ENCODE measurements at places on chromosomes 7 and 10.

DNA sequence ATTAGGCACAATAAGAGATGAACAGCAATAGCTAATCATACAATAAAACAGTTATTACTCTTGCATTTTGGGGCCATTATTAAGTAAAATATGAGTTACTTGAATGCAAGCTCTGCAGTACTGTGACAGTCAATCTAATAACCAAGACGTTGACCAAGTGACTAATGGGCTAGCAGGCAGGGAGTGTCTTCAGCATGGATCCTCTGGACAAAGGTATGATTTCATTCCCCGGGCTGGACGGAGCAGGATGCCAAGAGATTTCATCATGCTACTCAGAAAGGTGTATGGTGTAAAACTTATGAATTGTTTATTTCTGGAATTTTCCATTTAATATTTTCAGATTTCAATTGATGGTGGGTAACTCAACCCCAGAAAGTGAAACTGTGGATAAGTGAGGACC lies 80.9 kb downstream of the SHH start:
- DNase-seq: no peak

DNA sequence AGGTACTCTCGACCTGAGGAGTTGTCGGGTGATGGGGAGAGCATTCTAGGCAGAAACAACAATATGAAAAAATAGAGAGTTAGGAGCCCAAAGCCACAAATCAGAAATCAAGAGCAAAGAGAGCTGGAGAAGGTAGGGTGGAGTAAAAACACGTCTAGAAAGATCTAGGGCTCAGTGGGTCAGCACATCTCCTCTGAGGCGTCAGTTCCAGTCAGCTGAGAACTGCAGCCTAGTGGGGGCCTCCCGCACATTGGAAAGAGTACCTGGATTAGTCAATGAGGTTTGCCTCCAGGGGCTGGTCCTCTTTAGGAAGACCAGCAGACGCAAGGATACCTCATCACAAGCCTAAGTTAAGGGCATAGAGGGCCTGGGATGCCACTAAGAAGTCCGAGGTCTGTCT lies 113.2 kb upstream of the LANCL2 start:
- no peak for DNase-seq

DNA sequence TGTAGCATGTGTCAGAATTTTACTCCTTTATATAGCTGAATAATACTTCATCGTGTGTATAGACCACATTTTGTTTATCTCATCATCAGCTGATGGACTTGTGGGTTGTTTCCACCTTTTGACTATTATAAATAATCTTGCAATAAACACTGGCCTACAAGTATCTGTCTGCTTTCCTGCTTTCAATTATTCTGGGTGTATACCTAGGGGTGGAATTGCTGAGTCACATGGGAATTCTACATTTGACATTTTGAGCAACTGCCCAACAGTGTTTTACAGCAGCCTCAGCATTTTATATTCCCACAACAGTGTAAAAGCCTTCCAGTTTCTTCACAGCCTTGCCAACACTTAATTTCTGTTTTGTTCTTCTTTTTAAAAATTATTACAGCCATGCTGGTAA lies 200.3 kb upstream of the PRSS1 start:
- no peak for DNase-seq

DNA sequence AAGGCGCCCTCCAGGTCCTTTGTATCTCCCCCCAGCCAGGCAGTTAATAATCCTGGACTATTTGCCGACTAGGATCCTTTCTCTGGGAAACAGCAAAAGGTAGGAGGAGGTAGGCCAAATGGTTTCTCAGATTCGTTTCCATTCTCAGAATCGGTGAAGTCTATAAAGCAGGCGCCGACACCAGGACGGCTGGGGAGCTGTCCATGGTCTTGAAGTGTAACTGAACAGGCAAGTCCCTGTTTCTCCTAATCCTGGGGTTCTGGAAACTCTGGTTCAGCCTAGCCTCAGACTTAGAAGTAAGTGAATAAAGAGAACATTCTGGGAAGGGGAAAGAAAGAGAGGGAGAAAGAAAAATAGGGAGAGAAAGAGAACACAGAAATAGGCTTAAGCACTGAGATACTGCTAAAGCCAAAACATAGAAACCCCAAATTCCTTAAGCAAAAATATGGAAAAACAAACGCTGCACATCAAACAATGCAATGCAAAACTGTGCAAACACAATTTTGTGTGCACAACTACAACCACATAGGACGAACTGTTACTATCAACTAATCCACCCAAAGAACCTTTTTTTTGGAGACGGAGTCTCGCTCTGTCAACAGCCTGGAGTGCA lies 11.1 kb upstream of the INA start:
- DNase-seq: peak; percentile 27

GRCh38 chr10:110802551-110803238 lies 69.0 kb upstream of the PDCD4 start:
- DNase-seq: peak; percentile 62

GRCh38 chr10:78739444-78740053 lies 329.2 kb upstream of the ZMIZ1 start:
- no peak for DNase-seq

DNA sequence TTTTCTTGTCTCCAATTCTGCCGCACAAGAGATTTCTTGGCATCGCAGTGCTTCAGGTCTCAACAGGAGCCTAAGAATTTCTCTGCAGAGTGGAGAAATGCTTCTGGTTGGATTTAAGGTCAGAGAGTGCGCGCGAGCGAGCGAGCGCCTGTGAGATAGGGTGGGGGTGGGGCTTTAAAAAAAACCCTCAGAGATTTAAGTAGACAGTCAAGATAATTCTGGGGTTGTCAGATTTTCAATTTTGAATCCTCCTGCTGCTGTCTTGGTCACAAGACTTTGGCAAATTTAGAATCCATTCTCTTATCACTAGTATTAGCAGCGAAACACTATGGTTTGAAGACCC lies 49.7 kb downstream of the CPEB3 start:
- no peak for DNase-seq

DNA sequence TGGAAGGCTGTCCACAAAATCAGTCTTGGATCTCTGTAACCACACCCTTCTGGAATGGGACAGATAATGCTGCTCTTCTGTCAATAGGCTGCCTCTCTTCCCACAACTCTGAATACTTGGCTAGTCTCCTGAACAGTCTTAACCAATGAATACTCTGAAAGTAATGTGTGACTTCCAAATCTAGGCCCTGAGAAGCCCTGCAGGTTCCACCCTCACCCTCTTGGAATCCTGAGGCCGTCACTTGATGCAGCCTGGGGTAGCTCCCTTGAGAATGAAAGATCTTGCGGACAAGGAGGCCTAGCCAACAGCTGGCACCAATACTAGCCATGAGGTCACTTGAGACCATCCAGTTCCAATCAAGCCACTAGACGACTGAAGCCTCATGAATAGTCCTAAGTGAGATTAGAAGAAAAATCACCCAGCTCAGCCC lies 109.2 kb downstream of the ARHGAP12 start:
- DNase-seq: no peak

DNA sequence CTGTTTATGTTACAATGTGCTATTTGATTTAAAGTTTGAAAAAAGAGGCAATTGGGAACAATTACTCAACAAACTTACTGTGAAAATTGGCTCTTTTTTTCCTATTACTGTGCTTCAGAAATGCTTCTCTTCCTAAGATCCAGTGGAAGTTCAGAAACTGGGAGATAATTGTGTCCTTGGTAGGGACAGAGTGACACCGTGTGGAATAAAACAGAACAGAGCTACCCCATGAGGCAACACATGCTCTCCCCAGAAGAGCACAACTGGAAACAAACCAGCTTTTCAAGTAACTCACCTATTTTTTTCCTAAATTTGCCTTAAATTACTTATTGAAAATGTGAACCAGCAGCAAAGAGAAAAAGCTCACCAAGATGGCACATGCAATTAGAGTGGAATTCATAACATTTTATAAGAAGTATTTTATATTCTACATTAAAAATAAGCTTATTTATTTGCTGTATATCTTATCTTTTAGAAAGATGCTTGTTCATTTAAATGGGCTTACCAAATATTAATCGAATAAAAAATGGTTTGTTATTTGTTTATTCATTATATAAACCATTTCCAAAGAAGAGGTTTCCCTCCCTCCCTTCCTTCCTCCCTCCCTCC lies 346.1 kb upstream of the ANKRD30A start:
- no peak for DNase-seq

Data from naive thymus-derived CD4-positive, alpha-beta T cell (primary cell).